ENCODE measurements at places on chromosomes 4 and X. TPM values are rescaled to one million over a fixed set of nuclear protein-coding genes. Genes with fewer than 3 reads are reported as not detected.
A peak's percentile ranks its signal among the peaks of the same experiment; 100 is the strongest.

- no peak overlapping the region for H3K4me3 ChIP-seq
- DNase-seq = no peak
- H3K4me1 ChIP-seq = no peaks in the 10 kb centered on the region
- no peaks in the 10 kb centered on the region for H3K36me3 ChIP-seq
Observed at GRCh38 chr4:85769009-85769408, 294.1 kb downstream of the ARHGAP24 start.

DNA sequence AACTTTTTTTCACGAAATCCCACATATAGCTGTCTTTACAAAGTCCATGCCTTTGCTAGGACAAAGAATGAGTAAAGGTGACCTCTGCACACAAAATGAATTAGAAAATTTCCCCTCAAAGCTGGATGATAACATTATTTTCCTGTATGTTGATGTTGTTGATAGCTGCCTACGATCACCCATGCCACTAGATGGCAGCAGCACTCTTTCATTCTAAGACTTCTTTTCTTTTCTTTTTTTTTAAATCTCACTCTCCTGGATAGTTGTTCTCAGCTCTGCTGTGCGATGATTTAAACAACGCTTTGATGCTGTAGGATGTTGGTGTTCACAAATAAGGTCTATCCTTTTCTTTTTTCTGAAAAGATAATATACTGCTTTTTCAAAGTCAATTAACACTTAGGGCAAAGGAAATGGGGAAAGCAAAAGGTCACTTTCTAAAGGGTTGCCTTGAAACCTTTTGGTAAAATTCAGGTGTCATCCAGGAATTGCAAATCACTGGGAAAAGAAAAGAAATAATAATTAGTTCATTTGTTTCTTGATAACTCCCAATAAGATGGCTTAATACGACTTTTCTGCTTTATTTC, 266.8 kb downstream of the C4orf33 start:
- H3K27me3 ChIP-seq = no peaks in the 10 kb centered on the region
- no peak overlapping the region for H3K27ac ChIP-seq
- no peaks in the 10 kb centered on the region for H3K4me1 ChIP-seq
- H3K4me3 ChIP-seq = no peak overlapping the region

DNA sequence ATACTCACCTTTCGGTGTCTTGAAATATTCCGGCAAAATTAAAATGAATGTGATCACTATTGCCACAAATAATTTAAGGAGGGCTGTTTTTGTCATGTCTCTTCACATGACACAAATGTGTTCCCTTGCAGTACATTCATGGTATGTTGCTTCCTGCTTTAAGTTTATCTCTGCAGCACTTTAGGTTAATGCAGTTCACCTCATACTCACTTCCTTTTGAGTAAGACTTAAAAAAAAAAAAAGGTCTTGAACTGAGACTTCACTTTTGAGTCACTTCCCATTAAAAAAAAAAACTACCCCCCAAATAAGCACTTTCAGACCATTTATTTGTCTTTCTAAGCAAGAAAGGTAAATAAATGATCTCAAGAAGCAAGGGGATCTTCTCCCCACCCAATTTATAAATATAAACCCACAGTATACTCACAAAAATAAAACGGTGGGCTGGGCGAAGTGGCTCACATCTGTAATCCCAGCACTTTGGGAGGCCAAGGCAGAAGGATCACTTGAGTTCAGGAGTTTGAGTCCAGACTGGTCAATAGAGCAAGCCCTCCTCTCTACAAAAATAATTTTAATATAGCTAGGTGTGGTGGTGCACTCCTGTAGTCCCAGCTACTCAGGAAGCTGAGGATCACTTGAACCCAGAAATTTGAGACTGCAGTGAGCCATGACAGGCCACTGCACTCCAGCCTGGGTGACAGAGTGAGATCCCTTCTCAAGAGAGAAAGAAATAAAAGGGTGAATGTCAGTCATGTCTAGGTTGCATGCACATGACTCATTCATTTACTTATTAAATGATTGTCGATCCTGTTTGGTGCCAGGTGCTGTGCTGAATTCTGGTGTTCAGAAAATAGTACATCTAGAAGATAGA, at the start of gene TMEM156:
TSS of gene TMEM156 (minus strand) at position 192 of the 868 bp plus-strand sequence. CDS start at position 96, 96 bp downstream.
- H3K4me3 ChIP-seq = no peak within 1 kb of the TSS
- no peaks in the 10 kb centered on the region for H3K27me3 ChIP-seq
- no peaks in the 10 kb centered on the region for H3K36me3 ChIP-seq
- H3K27ac ChIP-seq = no peak within 1 kb of the TSS

Gene NEUROG2
- total RNA-seq = not detected

Gene SRPX
- 65.9 TPM for total RNA-seq

Gene MAGEB18
- not detected for total RNA-seq

DNA sequence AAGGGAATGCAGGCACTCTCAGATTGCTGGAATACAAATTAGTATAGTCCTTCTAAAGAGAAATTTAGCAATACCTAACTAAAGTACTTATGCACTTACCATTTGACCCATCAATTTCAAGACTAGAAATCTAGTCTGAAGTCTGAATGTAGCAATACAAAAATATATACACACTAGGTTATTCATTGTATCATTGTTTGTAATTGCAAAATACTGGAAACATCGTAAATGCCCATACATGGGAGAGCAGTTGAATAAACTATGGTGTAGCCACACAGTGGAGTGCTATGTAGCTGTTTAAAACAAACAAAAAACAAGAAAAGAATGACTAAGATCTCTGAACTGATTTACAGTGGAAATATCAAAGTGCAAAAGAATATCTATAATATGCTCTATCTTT, 346.4 kb downstream of the ZNF674 start:
- DNase-seq = no peak
- H3K27me3 ChIP-seq = no peaks in the 10 kb centered on the region
- no peaks in the 10 kb centered on the region for H3K36me3 ChIP-seq
- H3K27ac ChIP-seq = no peak overlapping the region

- no peak overlapping the region for H3K27ac ChIP-seq
- DNase-seq = no peak
Observed at GRCh38 chr4:2060611-2061185, 1.6 kb downstream of the NAT8L start.

Gene HELT
- total RNA-seq = not detected

- H3K4me3 ChIP-seq = no peak overlapping the region
- H3K27ac ChIP-seq = no peak overlapping the region
- no peaks in the 10 kb centered on the region for H3K27me3 ChIP-seq
- DNase-seq = no peak
Observed at GRCh38 chrX:126137899-126138298, 28.2 kb downstream of the DCAF12L2 start.

DNA sequence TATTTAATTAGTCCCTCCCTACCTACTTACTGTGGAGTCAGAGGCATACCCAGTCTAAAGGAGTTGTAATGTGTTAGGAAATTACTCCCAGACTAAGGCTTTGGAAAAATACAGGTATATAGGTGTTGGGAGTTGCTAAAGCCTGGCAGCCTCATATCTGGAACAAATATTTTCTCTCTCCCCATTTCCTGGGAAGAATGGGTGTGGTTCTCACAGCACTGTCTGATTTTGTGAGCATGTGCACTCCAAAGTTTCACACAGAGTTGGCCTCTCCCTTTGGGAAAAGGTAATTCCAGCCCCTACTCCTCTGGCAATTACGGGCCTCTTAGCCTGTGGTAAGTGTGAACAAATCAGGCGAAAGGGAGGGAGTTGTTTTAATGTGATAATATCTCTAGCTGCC, 187.0 kb downstream of the MID1IP1 start:
- H3K27me3 ChIP-seq = no peaks in the 10 kb centered on the region
- DNase-seq = no peak
- H3K4me1 ChIP-seq = no peaks in the 10 kb centered on the region
- no peak overlapping the region for H3K27ac ChIP-seq
- H3K36me3 ChIP-seq = no peaks in the 10 kb centered on the region

- DNase-seq = no peak
- peaks cover 72% of the 10 kb centered on the region for H3K4me1 ChIP-seq
- peak overlapping the region; percentile 98 for H3K4me3 ChIP-seq
- H3K27me3 ChIP-seq = no peaks in the 10 kb centered on the region
Observed at GRCh38 chr4:2259541-2260343, 2.2 kb downstream of the MXD4 start.

Gene GUCY2F
- total RNA-seq = not detected

Gene ADGRL3
- total RNA-seq = 18.1 TPM

DNA sequence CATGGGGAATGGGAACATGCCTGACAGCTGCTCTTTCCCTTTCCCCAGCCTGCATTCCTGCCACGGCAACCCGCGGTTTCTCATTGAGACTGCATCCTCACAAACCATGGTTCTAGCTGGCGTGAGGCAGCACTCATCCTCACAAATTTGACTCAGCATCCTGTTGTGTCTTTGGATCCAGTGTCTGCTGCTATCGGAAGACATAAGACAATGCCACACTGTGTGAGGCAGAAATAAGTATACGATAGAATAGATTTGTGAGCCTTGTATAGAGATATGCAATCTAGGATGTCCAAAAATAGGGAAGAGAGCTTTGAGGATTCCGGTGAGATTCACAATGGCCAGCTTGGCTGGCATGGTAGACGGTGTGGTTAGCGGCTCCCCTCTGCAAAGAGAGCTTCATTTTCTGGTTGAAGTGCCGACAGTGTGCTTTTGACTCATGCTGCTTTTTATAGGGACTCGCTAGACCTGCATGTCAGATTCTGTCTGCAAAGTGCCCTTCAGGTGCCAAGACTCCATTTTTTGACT, 161.3 kb upstream of the PSAPL1 start:
- DNase-seq = no peak
- H3K27me3 ChIP-seq = no peaks in the 10 kb centered on the region
- no peaks in the 10 kb centered on the region for H3K36me3 ChIP-seq
- H3K27ac ChIP-seq = no peak overlapping the region
- no peak overlapping the region for H3K4me3 ChIP-seq

- H3K36me3 ChIP-seq = peaks cover 57% of the 10 kb centered on the region
- H3K27ac ChIP-seq = no peak overlapping the region
- no peaks in the 10 kb centered on the region for H3K27me3 ChIP-seq
- no peak for DNase-seq
Observed at GRCh38 chr4:13580036-13580435, 35.7 kb upstream of the NKX3-2 start.

Gene FAM193A
- total RNA-seq = 42.9 TPM

GRCh38 chrX:83845397-83845796, 15.5 kb upstream of the CYLC1 start:
- H3K4me3 ChIP-seq = no peak overlapping the region
- no peak for DNase-seq
- H3K27ac ChIP-seq = no peak overlapping the region
- no peaks in the 10 kb centered on the region for H3K27me3 ChIP-seq
- H3K36me3 ChIP-seq = no peaks in the 10 kb centered on the region

Gene LARP1B
- total RNA-seq = 24.9 TPM

Gene DHX15
- total RNA-seq = 171 TPM

DNA sequence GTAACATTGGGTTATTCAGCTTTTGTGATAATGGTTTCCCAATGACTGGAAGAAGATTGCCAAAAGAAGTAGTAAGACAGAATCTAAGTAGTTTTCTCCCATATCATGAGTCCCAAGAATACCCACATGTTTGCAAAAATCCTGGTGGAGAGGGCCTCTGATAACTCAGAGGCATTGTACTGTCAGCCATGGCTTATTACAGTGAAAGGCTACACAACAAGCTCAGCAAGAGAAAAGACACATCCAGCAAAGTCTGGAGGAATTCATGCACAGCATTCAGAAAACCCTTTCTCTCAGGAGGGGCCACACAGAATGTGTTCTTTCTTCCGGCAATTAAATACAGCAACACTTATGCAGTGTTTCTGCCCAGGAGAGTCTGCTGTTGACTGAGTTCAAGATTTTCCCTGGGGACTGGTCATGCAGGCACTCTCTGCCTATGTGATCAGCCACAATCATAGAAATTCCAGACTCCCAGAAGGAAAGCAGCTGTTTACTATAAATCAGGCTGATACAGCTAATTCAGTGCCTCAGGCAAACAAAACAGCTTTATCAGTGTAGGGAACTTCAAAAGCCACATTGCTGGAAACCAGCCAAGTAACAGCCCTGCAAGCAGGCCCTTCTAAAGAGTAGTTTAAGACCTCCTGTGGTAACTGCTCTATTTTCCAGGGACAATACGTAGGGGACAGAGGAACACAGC, 937.1 kb downstream of the CCSER1 start:
- no peaks in the 10 kb centered on the region for H3K27me3 ChIP-seq
- no peaks in the 10 kb centered on the region for H3K36me3 ChIP-seq
- no peak overlapping the region for H3K27ac ChIP-seq

Gene FAT4
- total RNA-seq = 53.6 TPM

GRCh38 chr4:149985981-149986380, 92.3 kb upstream of the DCLK2 start:
- H3K4me1 ChIP-seq = no peaks in the 10 kb centered on the region
- H3K4me3 ChIP-seq = no peak overlapping the region
- H3K27ac ChIP-seq = no peak overlapping the region
- no peaks in the 10 kb centered on the region for H3K36me3 ChIP-seq

GRCh38 chrX:51420610-51421009, 75.8 kb downstream of the NUDT11 start:
- H3K4me1 ChIP-seq = no peaks in the 10 kb centered on the region
- no peaks in the 10 kb centered on the region for H3K36me3 ChIP-seq
- no peak overlapping the region for H3K4me3 ChIP-seq

DNA sequence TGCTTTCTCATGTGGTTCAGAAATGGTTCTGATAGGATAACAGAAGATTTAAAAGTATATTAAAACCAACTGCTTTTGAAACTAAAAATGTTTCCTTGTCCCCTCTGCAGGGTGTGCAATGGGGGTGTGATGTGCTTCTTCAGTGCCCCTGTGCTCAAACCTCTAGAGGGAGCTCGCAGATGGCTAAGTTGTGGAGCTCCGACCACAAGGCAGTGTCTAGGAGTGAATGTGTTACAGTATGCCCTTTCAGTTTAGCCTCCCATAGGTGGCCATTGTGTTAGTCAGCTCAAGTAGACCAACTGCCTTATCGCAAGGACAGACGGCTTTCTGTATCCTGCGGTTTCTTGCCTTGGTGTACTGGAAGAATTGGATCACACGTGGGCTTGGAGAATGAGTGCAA, 130.5 kb downstream of the TENT5D start:
- DNase-seq = no peak
- H3K4me1 ChIP-seq = no peaks in the 10 kb centered on the region
- no peaks in the 10 kb centered on the region for H3K36me3 ChIP-seq

Gene CT45A5
- total RNA-seq = not detected

Gene UGT2B28
- not detected for total RNA-seq

Data from thoracic aorta (tissue), 2 donors.